ENCODE measurements at places on chromosomes 12 and 14. TPM values are rescaled to one million over a fixed set of nuclear protein-coding genes. Genes with fewer than 3 reads are reported as not detected.

- DNase-seq: no peak
Observed at GRCh38 chr12:14268120-14268515, 97.4 kb upstream of the ATF7IP start.

- DNase-seq: no peak
Observed at GRCh38 chr12:101116911-101117310, 93.1 kb downstream of the SLC5A8 start.

GRCh38 chr12:122245553-122245952 is 19.7 kb upstream of the DIABLO start:
- no peak for DNase-seq

GRCh38 chr14:31083781-31084180 is 57.6 kb upstream of the STRN3 start:
- no peak for DNase-seq

Gene BDKRB2
- 18.1 TPM for total RNA-seq

DNA sequence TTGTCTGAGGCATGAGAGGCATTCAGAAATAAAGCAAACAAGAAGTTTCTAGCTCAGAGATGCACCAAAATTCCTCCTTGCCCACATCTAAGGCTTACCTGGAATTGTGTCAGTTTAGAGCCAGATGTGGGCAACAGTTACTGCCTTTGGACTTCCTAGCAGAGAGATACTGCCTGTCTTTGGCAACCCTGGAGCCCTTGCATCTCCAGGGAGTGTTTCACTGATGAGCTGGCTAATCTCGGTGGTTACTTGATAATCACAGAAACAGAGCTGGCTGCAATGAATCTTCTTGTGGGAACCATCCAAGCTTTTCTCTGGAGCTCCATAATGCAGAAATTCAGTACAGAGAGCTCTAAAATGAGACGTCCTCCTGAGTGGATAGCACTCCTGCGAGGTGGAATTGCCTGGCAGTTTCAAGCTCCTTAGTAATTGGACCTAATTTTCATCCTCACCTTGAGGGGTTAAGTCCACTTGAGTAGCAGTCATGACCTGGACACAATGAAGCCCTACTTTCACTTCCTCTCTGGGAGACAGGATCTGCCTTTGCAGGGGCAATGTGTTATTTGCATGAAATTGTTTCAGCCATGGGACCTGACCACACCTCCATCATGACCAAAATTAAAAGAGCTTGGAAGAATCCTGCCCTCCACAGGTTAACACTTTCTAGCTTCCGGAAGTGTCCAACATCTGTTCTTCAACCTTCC is 108.8 kb upstream of the ARHGAP5 start:
- DNase-seq: no peak

GRCh38 chr14:102828151-102828550 is 50.9 kb downstream of the TRAF3 start:
- DNase-seq: no peak

Gene LBHD2
- total RNA-seq: not detected

DNA sequence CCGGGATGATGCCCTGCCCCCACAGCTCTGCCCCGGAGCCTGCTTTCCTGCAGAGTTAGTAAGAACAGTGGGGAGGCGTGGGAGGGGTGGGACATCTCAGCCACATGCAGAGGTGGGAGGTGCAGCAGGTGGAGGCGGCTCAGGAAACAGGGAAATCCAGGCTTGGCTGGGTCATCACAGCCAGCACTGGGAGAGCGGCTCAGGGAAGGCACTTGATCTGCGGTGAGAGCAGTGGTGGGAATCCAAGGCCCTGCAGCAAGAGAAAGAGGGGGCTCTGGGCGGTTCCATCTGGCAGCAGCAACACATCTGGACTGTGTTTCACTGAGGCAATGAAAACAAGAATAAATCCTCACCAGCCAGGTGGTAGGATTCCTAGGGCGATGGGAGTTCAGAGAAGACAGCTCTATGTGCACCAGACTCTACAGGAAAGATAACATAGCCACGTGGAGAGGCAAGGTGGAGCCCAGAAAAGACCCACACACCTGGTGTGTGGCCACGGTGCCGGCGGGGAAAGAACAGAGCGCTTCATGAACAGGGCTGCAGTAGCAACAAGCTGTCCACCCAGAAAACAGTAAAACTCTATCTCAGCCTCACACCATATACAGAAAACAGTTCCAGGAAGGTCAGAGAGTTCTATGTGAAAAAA is 57.6 kb downstream of the CCDC85C start:
- no peak for DNase-seq

Gene JAG2
- total RNA-seq: 5.4 TPM

GRCh38 chr12:31105668-31106067 is 32.0 kb downstream of the DDX11 start:
- no peak for DNase-seq

DNA sequence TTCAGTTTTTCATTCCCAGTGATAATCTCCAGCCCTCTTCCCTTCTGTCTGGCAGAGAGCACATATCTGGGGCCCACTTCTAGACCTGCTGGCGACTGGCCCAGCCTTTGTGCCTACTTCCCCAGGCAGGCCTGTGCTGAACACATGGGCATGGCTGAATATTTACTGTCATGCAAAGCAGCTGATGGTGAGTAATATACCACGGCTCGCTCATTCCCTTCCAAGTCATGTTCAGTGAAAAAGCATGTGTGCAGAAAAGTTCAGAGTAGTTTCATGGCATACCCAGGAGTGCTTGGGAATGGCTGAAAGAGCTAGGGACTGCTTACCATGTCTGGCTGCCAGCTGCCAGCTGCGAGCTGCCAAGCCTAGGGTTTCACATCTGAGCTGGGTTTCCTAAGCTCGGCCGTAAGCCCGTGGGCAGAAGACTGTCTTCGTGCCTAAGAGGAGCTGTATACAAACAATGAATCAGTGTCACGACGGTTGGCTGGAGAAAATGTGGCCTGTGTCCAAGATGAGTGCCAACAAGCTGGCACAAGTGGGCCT is 179.9 kb upstream of the PELI2 start:
- peak; percentile 11 for DNase-seq

DNA sequence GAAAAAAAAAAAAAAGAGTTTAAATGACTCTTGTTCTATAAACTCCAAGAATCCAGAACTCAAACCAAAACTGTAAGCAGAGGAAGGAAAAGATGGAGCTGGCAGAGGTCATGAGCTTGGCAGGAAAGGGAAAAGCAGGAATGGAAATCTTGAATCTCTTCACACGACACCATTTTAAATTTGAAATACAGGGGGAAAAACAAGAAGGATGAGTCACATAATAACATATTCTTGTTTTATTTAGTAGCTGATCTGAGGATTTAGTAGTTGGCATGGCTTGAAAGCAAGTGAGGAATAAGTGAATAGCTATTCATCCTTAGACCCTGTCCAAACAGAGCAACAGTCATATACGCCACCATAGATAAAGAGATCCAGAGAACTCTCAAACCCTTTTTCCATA is 35.0 kb downstream of the EPS8 start:
- DNase-seq: no peak

GRCh38 chr12:92295523-92295922 is 149.9 kb upstream of the BTG1 start:
- DNase-seq: no peak

GRCh38 chr12:99513066-99513465 is 134.5 kb upstream of the GARIN6 start:
- DNase-seq: no peak

- no peak for DNase-seq
Observed at GRCh38 chr14:61724133-61724532, 28.8 kb downstream of the HIF1A start.

- DNase-seq: no peak
Observed at GRCh38 chr14:99716091-99716849, 32.2 kb downstream of the CYP46A1 start.

DNA sequence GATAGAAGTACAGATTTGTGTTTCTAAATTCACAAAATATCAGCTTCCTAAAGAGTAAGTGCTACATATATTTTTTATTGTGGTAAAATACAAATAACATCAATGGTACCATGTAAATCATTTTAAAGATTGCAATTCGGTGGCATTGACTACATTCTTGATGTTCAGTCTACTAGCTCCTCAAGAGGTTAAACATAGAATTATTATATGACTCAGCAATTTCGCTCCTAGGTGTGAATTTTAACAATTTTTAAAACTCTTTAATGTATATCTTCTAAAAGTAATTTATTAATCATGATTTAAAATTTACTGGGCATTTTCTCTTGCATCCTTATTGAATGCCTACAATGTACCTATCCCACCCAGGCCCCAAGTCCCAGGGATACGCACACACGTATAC is 29.8 kb upstream of the OAS1 start:
- DNase-seq: no peak

Gene KCNC2
- total RNA-seq: not detected

- no peak for DNase-seq
Observed at GRCh38 chr14:65606460-65606859, 193.9 kb downstream of the FUT8 start.

DNA sequence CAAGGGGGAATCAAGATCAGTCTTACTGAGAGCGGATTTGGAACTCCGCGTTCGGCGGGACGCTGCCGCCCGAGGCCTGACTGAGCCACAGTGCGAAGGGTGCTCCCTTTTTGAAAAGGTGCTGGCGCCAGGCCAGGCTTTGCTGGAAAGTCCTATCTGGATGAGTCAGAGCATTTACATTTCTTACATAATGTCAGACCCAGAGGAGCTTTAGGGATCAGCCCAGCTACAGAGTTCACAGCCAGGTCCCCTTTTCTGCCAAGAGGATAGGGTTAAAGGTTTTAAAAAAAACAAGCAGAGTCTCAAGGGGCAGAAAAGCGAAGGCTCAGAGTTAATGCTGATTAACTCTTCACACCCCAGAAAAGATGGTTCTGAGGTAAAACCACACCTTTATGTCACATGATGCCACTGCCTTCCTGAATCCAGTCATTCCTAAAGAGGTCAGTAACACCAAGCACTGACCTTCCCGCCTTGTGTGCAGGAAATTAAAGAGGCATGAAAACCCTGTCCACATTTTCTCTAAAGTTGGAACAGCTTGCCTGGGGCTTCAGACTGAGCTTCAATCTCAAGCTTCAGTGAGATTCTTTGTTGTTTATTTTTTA is 11.7 kb upstream of the FBXL14 start:
- peak; percentile 92 for DNase-seq

DNA sequence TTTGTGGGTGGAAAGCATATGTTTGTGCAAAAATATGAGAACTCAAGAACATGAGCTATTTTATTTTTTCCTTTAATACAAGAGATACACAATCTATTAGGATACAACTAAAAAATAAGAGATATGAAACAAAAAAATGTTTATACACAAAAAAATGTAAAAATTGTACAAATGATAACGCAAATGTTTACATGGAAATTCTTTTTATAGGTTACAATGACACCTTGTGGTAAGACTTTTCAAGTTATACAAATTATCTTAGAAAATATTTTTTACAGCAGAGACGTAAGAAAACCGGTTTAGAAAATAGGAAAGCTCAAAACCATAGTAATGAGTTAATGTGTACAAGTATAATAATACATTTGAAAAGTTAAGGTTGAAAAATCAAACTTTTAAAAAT is 25.5 kb downstream of the CEP83 start:
- DNase-seq: no peak

Gene PYGL
- 26.1 TPM for total RNA-seq

Gene RPL10L
- total RNA-seq: 8.6 TPM

Gene SAMD4A
- total RNA-seq: 40.2 TPM

Gene KLC1
- total RNA-seq: 346 TPM

GRCh38 chr14:55141825-55142224 is 12.8 kb downstream of the LGALS3 start:
- DNase-seq: no peak

GRCh38 chr12:51636581-51636980 is 45.5 kb downstream of the SCN8A start:
- no peak for DNase-seq

GRCh38 chr12:2876431-2877046 is 435 bp downstream of the FOXM1 start:
- no peak for DNase-seq

Gene SERPINA9
- total RNA-seq: not detected

DNA sequence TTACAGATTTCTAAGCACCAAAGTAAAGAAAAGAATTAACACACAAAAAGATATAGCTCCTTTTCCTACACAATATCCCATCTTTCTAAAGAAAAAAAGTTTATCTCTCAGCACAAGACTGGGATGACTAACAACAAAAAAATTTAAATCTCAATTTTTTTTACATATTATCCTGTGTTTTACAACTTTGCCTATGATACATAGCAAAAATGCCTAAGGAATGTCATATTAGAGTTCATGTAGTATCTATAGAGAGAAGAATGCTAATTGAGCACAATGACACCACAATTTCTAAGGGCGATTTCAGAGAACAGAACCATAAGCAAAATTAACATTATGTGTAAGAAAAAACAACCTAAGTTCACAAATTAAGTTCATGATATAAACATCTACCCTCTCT is 16.3 kb downstream of the C2CD5 start:
- DNase-seq: no peak

DNA sequence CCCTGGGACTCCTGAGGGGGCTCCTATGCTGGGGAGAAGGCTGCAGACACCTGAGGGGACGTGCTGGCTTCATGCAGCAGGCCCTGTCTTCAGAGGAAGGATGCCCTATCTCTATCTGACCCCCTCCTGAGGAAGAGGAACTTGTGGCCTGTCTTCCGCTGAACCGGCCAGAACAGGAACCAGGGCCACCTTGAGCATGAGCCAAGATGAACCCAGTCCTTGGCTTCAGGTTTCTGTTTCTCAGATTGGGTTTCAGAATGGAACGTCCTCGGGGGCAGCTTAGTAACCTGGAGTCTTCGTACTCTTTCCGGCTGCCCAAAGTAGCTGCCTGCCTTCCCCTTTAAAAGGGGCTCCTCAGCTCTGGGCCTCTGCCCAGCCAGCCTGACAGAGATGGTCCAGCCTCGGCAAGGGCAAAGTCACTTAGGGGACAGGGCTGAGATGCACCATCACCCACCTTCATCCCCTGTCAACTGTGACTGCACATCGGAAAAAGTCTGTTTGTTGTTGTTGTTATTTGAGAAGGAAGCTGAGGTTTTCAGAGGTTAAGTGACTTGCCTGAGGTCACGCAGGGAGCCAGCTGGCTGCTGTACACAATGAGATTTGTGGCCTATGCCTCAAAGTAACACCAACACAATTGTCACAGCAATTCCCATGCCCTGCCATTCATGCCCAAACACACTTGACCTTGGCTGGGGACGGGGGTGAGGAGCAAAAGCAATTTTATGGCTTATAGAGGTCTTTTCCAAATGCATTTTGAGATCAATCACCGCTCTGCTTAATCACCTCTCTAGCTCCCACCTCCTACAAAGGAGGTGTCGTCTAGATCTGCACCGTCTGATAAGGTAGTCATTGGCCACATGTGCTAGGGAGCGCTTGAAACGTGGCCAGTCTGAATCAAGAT is 13.4 kb downstream of the ASB2 start:
- peak; percentile 75 for DNase-seq

Data from transverse colon (tissue), 4 donors.